Stimulated activated CD4-positive, alpha-beta T cell treated with anti-CD3 and anti-CD28 coated beads, Interleukin-4, amount 100 ng/mL, for 48 hours (primary cell): ENCODE measurements at places on chromosomes 7 and 10.

- no peak for DNase-seq
Measured at GRCh38 chr7:23472046-23472445, 1.8 kb upstream of the IGF2BP3 start.

DNA sequence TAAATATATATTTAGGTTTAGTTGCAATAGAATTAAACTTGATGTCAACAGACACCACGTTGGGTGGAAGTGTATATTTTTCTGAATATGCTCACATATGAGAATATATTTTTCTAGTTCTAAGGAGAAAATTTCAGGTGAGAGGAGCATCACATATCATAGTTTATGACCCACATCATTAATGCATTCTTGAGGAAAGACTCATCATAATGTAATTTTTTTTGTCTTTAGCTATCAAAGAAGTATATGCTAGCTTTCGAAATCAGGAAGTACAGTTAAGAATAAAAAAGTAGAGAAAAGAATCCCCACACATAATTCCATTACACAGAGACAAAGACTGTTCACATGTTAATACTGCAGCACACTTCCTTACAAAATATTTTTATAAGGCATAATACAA lies 30.4 kb downstream of the A1CF start:
- DNase-seq = no peak

DNA sequence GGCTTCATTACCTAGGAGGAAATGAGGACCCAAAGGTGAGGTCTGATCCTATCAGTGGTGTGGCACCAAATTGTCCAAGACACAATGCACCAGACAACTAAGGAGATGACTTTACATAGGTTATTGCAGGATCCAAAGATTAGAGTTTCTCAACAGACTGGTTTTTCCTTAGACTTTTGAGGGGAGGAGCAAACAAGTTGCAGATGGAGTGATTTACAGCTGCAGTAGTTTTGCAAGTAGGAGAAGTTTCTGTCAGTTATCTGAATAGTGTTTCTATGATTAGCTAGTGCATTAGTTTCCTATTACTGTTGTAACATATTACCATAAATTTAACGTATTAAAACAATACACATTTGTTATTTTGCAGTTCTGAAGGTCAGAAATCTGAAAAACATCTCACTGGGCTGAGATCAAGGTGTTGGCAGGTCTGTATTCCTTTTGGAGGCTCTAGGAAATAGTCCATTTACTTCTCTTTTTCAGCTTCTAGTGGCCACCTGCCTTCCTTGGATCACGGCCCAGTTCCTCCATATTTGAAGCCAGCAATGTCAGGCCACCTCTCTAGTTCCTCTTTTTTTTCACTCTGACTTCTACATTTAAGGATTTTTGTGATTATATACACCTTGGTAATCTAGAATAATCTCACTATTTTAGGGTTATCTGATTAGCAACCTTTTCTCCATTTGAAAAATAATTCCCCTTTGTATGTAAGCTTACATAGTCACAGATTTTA lies 994.9 kb downstream of the REEP3 start:
- no peak for DNase-seq

DNA sequence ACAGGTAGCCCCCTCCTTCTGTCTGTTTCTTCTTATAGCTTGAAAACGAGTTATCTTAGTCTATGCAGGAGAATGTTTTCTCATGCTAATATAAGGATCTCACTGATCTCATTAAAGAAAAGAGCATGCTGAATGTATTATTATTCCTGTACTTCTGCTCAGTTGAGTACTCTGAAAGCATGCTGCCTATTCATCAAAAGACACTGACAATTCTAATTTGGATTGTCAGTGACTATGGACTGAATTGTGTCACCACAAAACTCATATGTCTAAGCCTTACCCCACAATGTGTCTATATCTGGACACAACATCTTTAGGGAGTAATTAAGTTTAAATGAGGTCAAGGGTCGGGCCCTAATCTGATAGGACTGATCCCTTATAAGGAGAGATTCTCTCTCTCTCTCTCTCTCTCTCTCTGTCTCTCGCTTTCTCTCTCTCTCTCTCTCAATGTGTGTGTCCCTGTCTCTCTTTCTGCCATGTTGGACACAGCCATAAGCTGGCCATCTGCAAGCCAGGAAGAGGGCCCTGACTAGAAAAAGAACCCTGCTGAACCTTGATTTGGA lies 98.4 kb downstream of the GNAT3 start:
- DNase-seq = no peak

- no peak for DNase-seq
Measured at GRCh38 chr7:101555921-101556275, 73.2 kb downstream of the MYL10 start.

DNA sequence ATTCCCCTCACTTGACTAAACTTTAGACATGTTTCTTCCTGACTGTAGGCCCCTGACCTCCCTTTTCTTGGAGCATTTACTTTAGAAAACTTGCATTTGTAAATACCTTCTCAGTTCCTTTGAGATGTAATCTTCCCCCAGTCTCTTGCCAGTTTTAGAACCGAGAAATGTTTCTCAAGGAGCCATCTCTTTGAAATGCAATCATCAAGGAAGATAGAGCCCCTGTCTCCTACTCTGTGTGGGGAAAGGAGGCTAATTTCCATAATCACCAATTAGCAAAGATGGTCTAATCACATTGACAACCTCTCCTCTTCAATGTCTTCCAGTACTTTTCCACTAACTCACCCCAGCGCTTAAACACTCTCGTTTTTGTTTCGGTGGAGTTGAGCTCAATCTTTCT lies 70.0 kb upstream of the SMIM30 start:
- no peak for DNase-seq
